H1 (cell line): ENCODE measurements at places on chromosomes 3 and 15. TPM values are rescaled to one million over a fixed set of nuclear protein-coding genes. Genes with fewer than 3 reads are reported as not detected.

PLIN1 gene
- total RNA-seq = 0.11 TPM in 1 of 2 replicates, not detected in the other

GRCh38 chr15:56628893-56629532 is 104.3 kb downstream of the ZNF280D start:
- no peak for DNase-seq
- peaks cover 5% of the 10 kb centered on the region; the same call in 1 of the 2 replicates for H3K36me3 ChIP-seq
- H3K27me3 ChIP-seq = no peaks in the 10 kb centered on the region
- no peaks in the 10 kb centered on the region for H3K4me1 ChIP-seq

- H3K4me3 ChIP-seq = no peak overlapping the region
- H3K36me3 ChIP-seq = no peaks in the 10 kb centered on the region
Measured at GRCh38 chr3:14561051-14561960, 21.2 kb upstream of the GRIP2 start.

DNA sequence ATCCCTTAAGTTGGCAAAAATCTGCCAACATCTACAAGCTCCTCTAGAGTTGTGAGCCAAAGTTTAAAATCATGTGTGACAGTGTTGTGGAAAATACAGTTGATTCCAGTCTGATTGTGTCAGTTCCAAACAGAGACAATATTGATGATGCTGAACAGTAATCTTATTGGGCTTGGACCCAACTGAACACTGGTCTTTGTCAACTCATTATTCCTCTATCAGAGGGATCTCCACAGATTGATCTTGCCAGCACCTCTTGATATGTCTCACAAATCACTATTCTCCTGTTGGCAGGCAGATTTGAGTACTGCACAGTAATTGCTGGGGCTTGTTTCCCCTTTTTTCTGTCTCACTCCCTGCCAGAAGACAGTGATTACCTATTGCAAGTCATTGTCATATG is 326.6 kb upstream of the DPH6 start:
- no peak overlapping the region for H3K27ac ChIP-seq
- DNase-seq = no peak
- no peaks in the 10 kb centered on the region for H3K4me1 ChIP-seq
- no peaks in the 10 kb centered on the region for H3K36me3 ChIP-seq
- no peaks in the 10 kb centered on the region for H3K27me3 ChIP-seq
